ENCODE measurements at places on chromosomes 2 and 18.

DNA sequence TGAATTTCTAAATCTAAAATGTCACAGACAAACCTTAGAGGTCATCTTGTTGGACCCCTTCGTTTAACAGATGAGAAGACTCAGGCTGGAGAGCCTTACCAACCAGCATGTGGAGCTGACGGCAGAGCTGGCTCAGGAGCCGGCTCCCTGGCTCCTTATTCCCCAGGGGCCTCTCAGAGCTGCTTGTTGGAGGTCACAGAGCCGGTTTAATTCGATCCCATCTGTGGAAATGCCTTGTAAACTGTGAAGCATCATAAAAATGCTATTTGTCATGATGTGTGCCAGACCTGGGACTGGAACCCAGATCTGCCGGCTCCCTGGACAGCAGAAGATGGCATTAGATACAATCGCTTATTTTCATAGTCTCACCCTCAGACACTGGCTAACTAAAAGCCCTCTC is 8.2 kb upstream of the CIB4 start:
- DNase-seq: no peak

- DNase-seq: peak; percentile 32
These were observed 242.3 kb downstream of the SETBP1 start for GRCh38 chr18:44922968-44923367.

DNA sequence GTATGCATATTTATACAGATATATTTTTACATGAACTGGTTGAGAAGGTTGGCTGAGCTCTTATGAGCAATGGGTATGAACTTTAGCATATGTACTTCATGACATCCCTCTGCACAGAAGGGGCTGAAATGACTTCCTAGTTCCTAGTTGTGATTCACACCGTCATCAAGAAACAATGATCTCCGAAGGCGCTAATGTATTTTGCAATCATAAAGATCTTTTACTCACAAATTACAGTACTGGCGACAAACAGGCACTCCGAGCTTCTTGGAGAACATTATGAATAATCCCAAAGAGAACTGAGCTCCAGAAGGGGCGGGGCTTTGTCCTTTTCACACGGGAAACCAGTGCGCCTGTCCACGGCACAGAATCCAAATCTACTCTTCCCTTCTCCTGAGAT is 18.1 kb downstream of the BCL2 start:
- no peak for DNase-seq

- no peak for DNase-seq
These were observed 191.5 kb upstream of the PARD3B start for GRCh38 chr2:204353823-204354222.

- DNase-seq: peak; percentile 74
These were observed at the start of gene ONECUT2 for GRCh38 chr18:57434536-57435494. TSS of gene ONECUT2 (plus strand) at chr18:57435374. CDS start at chr18:57435717, 343 bp downstream.

Measured in skeletal muscle cell (primary cell).